GM12878 (cell line): ENCODE measurements at places on chromosomes 6 and 20. TPM values are rescaled to one million over a fixed set of nuclear protein-coding genes. Genes with fewer than 3 reads are reported as not detected.

GRCh38 chr6:76453270-76453669 lies 380.8 kb upstream of the IMPG1 start:
- no peak for DNase-seq
- H3K27me3 ChIP-seq, result no peaks in the 10 kb centered on the region
- no peaks in the 10 kb centered on the region for H3K36me3 ChIP-seq
- no peak overlapping the region for H3K27ac ChIP-seq

The CGA gene
- total RNA-seq, result not detected in 2 replicates

GRCh38 chr6:82702574-82702973 lies 339.0 kb downstream of the TPBG start:
- H3K4me3 ChIP-seq, result no peak overlapping the region
- no peak overlapping the region for H3K27ac ChIP-seq
- DNase-seq, result no peak
- no peaks in the 10 kb centered on the region for H3K27me3 ChIP-seq
- H3K4me1 ChIP-seq, result no peaks in the 10 kb centered on the region

- no peaks in the 10 kb centered on the region for H3K27me3 ChIP-seq
- no peak overlapping the region for H3K27ac ChIP-seq
- no peak overlapping the region for H3K4me3 ChIP-seq
- DNase-seq, result no peak
- no peaks in the 10 kb centered on the region for H3K4me1 ChIP-seq
Measured at GRCh38 chr20:61119794-61120410, 132.2 kb upstream of the CDH4 start.

GRCh38 chr6:45591890-45592289 lies 214.2 kb upstream of the SUPT3H start:
- no peak overlapping the region for H3K4me3 ChIP-seq
- H3K36me3 ChIP-seq, result no peaks in the 10 kb centered on the region
- H3K27ac ChIP-seq, result no peak overlapping the region
- H3K27me3 ChIP-seq, result 0 out of 2 replicates have a peak, but pooled peaks cover 2% of the 10 kb centered on the region
- DNase-seq, result no peak

GRCh38 chr6:162068340-162068739 lies 659.2 kb downstream of the PRKN start:
- H3K4me3 ChIP-seq, result no peak overlapping the region
- no peaks in the 10 kb centered on the region for H3K36me3 ChIP-seq
- DNase-seq, result no peak
- H3K27me3 ChIP-seq, result no peaks in the 10 kb centered on the region
- H3K27ac ChIP-seq, result no peak overlapping the region

GRCh38 chr6:24757611-24758010 lies 17.1 kb upstream of the GMNN start:
- no peak overlapping the region for H3K4me3 ChIP-seq
- H3K27ac ChIP-seq, result no peak overlapping the region
- no peaks in the 10 kb centered on the region for H3K4me1 ChIP-seq

The SOX4 gene
- total RNA-seq, result 49.4 and 49.9 TPM in 2 replicates

- no peak for DNase-seq
- no peaks in the 10 kb centered on the region for H3K4me1 ChIP-seq
- H3K27ac ChIP-seq, result no peak overlapping the region
- no peak overlapping the region for H3K4me3 ChIP-seq
Measured at GRCh38 chr6:42124223-42124836, 18.1 kb downstream of the C6orf132 start.

The ARMH2 gene
- 0.35 TPM in 1 of 2 replicates, not detected in the other for total RNA-seq

The ATP9A gene
- 0.31 and 0.37 TPM in 2 replicates for total RNA-seq

DNA sequence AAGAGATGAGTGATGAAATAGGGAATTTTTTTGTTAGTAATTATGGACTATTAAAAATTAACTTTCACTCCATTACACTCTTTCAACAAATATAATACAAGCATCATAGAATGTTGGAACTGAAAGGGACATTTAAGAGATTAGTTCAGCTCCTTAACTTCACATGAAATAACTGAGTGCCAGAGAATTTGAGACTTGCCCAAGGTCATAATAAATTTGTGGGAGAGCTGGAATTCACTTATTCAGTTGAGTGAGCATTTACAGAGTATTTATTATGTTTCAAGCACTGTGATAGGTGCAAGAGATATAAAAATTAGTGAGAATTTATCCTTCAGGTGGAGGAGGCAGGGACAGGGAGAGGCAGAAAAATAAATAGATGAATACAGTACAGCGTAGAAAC lies 154.6 kb downstream of the KCNQ5 start:
- no peaks in the 10 kb centered on the region for H3K27me3 ChIP-seq
- DNase-seq, result no peak
- H3K4me1 ChIP-seq, result no peaks in the 10 kb centered on the region
- no peak overlapping the region for H3K27ac ChIP-seq
- H3K36me3 ChIP-seq, result no peaks in the 10 kb centered on the region
- H3K4me3 ChIP-seq, result no peak overlapping the region

- H3K4me3 ChIP-seq, result no peak overlapping the region
- H3K4me1 ChIP-seq, result peaks cover 10% of the 10 kb centered on the region
Measured at GRCh38 chr20:50378170-50379000, 131.8 kb upstream of the PTPN1 start.

The ADGRF5 gene
- 0.13 TPM in 2 replicates for total RNA-seq

The FUT9 gene
- not detected in 2 replicates for total RNA-seq

DNA sequence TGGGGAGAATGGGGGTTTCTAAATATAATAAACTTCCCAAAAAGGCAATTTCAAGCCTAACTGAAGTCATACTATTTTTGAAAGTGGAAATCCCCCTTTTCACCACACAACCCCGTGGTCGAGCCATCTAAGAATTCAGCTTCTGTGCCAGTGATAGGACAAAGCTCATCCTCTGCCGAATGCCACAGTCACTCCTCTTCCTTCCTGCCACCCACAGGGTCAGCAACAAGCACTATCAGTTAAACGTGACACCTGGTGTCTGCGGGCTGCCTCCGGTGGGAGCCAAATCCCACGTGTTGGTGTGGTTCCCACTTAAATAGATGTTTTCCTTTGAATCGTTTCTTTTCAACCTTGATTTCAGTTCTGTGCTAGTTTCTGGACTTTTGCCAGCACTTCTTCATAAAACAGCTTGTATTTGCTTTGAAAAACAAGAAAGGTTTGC lies 60.7 kb downstream of the TNFAIP3 start:
- peak; percentile 99 for DNase-seq
- H3K27ac ChIP-seq, result peak overlapping the region; percentile 98
- no peaks in the 10 kb centered on the region for H3K36me3 ChIP-seq
- peak overlapping the region; percentile 19; the same call in 1 of the 2 replicates for H3K4me3 ChIP-seq

The LAMA4 gene
- 0.21 and 0.27 TPM in 2 replicates for total RNA-seq

DNA sequence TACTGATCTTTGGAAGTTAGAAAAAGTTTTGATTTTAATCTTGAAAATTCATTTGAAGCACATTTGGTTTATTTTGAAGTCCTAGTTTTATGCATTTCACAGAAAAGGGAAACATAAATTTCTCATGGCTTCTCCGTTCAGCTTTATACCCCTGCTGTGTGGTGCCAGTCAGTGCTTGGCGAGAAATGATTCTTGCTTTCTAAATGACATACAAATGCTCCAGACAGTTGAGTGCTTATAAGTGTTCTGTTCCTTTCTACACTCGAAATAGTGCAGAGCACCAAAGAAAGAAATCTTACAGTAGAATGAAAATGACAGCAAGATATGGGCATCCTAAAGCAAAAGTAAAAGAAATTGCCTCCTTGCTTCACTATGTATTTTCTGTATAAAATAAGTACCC lies 9.0 kb upstream of the ZNF292 start:
- H3K4me1 ChIP-seq, result peaks cover 1% of the 10 kb centered on the region; the same call in 1 of the 2 replicates
- no peak for DNase-seq
- H3K27me3 ChIP-seq, result no peaks in the 10 kb centered on the region
- peak overlapping the region; percentile 41; the same call in 1 of the 2 replicates for H3K27ac ChIP-seq
- H3K4me3 ChIP-seq, result peak overlapping the region; percentile 45; the same call in 1 of the 2 replicates
- no peaks in the 10 kb centered on the region for H3K36me3 ChIP-seq

The PRRT1 gene
- 0.15 TPM in 1 of 2 replicates, not detected in the other for total RNA-seq

GRCh38 chr6:111788379-111789276 lies 84.6 kb downstream of the FYN start:
- no peaks in the 10 kb centered on the region; the same call in none of the 2 replicates for H3K36me3 ChIP-seq
- DNase-seq, result no peak

GRCh38 chr20:63497946-63498935 lies 642 bp downstream of the EEF1A2 start:
- H3K4me1 ChIP-seq, result no peaks in the 10 kb centered on the region
- H3K27me3 ChIP-seq, result peaks cover 1% of the 10 kb centered on the region
- H3K27ac ChIP-seq, result no peak overlapping the region
- no peaks in the 10 kb centered on the region for H3K36me3 ChIP-seq

The SAYSD1 gene
- total RNA-seq, result 5.5 and 7.3 TPM in 2 replicates

- no peak overlapping the region for H3K27ac ChIP-seq
- DNase-seq, result no peak
- no peaks in the 10 kb centered on the region for H3K4me1 ChIP-seq
- H3K4me3 ChIP-seq, result no peak overlapping the region
- no peaks in the 10 kb centered on the region for H3K27me3 ChIP-seq
Measured at GRCh38 chr6:61809004-61809595, 476.9 kb downstream of the KHDRBS2 start.

GRCh38 chr6:80151635-80152034 lies 45.2 kb downstream of the BCKDHB start:
- no peaks in the 10 kb centered on the region for H3K36me3 ChIP-seq
- H3K4me3 ChIP-seq, result no peak overlapping the region
- H3K4me1 ChIP-seq, result no peaks in the 10 kb centered on the region
- H3K27me3 ChIP-seq, result no peaks in the 10 kb centered on the region
- no peak for DNase-seq

The HLA-DOA gene
- 73.3 and 73.5 TPM in 2 replicates for total RNA-seq

GRCh38 chr6:168662301-168662936 lies 221.4 kb downstream of the SMOC2 start:
- H3K27me3 ChIP-seq, result no peaks in the 10 kb centered on the region
- no peak overlapping the region for H3K4me3 ChIP-seq
- no peaks in the 10 kb centered on the region for H3K36me3 ChIP-seq
- no peak for DNase-seq
- no peaks in the 10 kb centered on the region for H3K4me1 ChIP-seq
- no peak overlapping the region for H3K27ac ChIP-seq

DNA sequence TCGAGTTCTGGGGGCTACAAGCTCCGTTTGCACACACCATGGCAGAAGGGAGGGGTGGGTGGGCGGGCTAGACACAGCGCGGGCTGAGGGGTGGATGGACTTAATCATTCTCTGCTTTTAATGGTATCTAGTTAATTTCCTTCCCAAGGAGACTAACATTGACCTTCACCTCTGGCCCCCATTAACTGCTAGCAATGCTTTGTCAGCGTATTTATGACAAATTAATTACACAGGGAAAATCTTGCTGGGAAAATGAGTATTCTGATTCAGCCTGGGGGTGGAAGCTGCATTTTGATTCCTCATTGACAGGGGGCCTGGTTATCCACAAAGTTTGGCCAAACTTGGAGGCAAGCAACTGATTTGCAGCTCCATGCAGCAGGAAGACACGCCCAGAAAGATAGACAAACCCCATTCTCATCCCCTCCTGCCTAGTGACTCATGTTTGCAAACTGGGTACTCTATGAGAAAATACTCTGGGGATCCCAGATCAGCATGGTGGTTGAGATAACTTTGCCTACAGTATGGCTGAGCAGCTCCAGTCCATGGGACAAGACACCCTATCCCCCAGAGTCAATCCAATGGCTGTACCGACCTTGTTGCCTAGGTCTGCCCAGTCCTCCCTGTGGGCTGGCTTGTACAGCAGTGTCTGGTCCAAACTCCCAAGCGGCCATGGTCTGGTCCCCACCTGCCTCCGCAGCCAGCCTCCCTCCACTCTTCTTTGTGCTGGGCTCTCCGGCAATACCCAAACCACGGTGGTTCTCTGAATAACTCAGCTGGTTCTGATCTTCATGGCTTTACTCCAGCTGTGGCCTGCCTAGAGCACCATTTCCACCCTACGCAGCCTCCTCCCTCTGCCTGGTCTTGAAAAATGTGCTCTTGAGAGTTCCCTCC lies 19.7 kb downstream of the ZBP1 start:
- no peaks in the 10 kb centered on the region for H3K27me3 ChIP-seq
- H3K4me1 ChIP-seq, result peaks cover 12% of the 10 kb centered on the region
- no peak for DNase-seq
- no peak overlapping the region for H3K27ac ChIP-seq

GRCh38 chr6:50285735-50286134 lies 236.0 kb upstream of the DEFB112 start:
- DNase-seq, result no peak
- no peak overlapping the region for H3K27ac ChIP-seq
- no peaks in the 10 kb centered on the region for H3K36me3 ChIP-seq
- no peaks in the 10 kb centered on the region for H3K27me3 ChIP-seq
- no peaks in the 10 kb centered on the region for H3K4me1 ChIP-seq

GRCh38 chr20:50101887-50102286 lies 11.1 kb downstream of the UBE2V1 start:
- H3K27me3 ChIP-seq, result no peaks in the 10 kb centered on the region
- DNase-seq, result no peak
- H3K27ac ChIP-seq, result no peak overlapping the region
- peaks cover 3% of the 10 kb centered on the region for H3K4me1 ChIP-seq
- H3K36me3 ChIP-seq, result peaks cover 5% of the 10 kb centered on the region; the same call in 1 of the 2 replicates

DNA sequence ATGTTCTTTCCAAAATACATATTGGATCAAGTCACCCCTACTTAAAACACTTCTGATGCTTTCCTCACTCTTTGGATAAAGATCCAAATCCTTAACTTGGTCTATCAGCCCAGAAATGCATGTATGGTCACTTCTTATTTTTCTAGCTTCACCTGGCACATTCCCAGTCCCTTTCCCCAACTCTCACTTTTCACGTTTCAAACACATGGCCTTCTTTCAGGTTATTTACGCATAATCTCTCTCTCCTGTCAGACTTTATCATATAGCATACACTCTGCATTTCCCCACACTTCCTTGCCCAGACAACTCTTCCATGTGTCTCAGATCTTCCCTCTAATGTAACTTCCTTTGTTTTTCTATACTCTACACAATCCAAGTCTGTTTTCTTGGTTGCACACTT lies 12.8 kb downstream of the PHIP start:
- H3K4me3 ChIP-seq, result no peak overlapping the region
- no peak overlapping the region for H3K27ac ChIP-seq
- no peak for DNase-seq
- H3K36me3 ChIP-seq, result peaks cover 11% of the 10 kb centered on the region; the same call in 1 of the 2 replicates

- H3K4me1 ChIP-seq, result no peaks in the 10 kb centered on the region; the same call in 1 of the 2 replicates
- no peak within 1 kb of the TSS for H3K4me3 ChIP-seq
- H3K36me3 ChIP-seq, result no peaks in the 10 kb centered on the region
- peaks cover 14% of the 10 kb centered on the region for H3K27me3 ChIP-seq
Measured at GRCh38 chr20:610130-611046, at the start of gene TCF15. Gene TCF15, minus strand, starts transcription at chr20:610309. Its CDS starts 72 bp downstream, at chr20:610237.

GRCh38 chr20:50874111-50874757 lies 57.0 kb downstream of the ADNP start:
- H3K4me1 ChIP-seq, result no peaks in the 10 kb centered on the region
- DNase-seq, result no peak
- no peak overlapping the region for H3K27ac ChIP-seq

DNA sequence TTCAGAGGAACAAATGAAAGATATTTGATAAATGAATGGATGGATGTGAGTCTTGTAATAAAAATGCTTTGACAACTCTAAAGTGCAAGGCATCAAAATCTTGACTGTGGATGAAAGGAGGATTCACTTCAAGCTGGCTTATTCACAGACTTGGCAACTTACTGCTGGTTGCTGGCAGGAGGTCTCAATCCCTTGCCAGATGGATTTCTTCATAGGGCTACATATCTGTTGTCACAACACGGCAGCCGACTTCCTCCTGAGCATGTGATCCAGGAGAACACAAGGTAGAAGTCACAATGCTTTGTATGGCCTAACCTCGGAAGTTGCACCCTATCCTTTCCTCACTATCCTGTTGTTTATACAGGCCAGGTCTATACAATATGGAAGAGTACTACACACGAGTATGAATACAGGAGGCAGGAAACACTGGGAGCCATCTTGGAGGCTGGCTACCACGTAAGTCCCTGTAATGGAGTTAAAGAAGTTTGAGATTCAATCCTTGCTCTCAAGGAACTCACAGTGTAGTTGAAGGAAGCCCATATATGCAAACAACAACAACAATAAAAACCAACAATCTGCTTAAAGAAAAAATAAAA lies 97.9 kb downstream of the ID4 start:
- H3K36me3 ChIP-seq, result no peaks in the 10 kb centered on the region
- no peak for DNase-seq
